Adrenal gland (tissue), 19 donors: ENCODE measurements at places on chromosomes 12 and 14. TPM values are rescaled to one million over a fixed set of nuclear protein-coding genes. Genes with fewer than 3 reads are reported as not detected.

DNA sequence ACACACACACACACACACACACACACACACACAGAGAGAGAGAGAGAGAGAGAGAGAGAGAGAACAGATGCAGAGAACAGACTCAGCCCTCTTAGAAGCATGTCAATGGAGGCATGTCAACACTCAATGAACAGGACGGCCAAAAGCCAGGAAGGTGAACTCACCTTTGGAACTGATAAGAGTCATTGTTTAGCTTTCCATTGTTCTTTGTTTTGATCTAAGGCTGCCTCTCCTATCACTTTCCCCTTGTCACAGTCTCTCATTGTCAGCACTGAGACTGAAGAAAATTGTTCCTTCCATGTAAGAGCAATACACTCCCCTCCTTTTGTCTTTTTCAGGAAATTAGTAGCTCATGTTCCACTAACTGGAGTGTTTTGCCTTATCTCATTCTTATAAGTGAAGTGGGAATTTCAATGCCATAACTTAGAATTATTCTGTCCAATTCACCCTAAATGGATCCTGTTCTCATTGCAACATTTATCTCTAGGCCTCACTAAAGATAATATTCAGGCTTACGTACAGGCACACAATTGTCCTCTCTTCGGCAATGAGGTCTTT is 218.0 kb downstream of the DUSP6 start:
- H3K27me3 ChIP-seq: no peaks in the 10 kb centered on the region
- H3K27ac ChIP-seq: no peak overlapping the region
- DNase-seq: no peak
- no peaks in the 10 kb centered on the region for H3K4me1 ChIP-seq
- no peaks in the 10 kb centered on the region for H3K36me3 ChIP-seq

Gene TTC9
- total RNA-seq: 1.1 TPM

Gene TAS2R46
- total RNA-seq: 7.8 TPM

Gene KRT85
- total RNA-seq: not detected

- DNase-seq: no peak
- H3K4me3 ChIP-seq: no peak overlapping the region
- H3K27ac ChIP-seq: no peak overlapping the region
- no peaks in the 10 kb centered on the region for H3K27me3 ChIP-seq
- H3K36me3 ChIP-seq: no peaks in the 10 kb centered on the region
Observed at GRCh38 chr14:50008562-50008961, 107.8 kb downstream of the VCPKMT start.

DNA sequence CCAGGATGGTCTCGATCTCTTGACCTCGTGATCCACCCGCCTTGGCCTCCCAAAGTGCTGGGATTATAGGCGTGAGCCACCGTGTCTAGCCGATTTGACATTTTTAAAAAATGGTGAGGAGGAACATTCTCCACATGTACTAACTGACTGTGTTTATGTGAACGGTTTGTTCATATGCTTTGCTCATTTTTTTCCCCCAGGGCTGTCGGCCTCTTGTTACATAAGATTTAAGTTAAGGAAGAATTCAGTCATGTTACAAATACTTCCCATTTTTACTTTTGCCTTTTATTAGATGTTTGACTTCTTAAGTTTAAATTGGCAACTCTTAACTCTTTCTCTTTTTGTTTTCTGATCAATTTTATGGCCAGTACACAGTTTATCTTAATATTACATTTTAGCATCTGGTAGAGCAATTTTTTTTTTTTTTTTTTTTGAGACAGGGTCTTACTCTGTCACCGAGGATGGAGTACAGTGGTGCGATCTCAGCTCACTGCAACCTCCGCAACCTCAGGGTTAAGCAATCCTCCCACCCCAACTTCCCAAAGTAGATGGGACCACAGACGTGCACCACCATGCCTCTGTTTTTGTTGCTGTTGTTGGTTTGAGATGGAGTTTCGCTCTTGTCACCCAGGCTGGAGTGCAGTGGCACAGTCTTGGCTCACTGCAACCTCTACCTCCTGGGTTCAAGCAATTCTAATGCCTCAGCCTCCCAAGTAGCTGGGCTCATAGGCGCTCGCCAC is 9.6 kb downstream of the GNS start:
- no peak for DNase-seq
- no peaks in the 10 kb centered on the region for H3K36me3 ChIP-seq
- H3K4me3 ChIP-seq: no peak overlapping the region
- no peaks in the 10 kb centered on the region for H3K27me3 ChIP-seq
- H3K27ac ChIP-seq: peak overlapping the region; percentile 19

DNA sequence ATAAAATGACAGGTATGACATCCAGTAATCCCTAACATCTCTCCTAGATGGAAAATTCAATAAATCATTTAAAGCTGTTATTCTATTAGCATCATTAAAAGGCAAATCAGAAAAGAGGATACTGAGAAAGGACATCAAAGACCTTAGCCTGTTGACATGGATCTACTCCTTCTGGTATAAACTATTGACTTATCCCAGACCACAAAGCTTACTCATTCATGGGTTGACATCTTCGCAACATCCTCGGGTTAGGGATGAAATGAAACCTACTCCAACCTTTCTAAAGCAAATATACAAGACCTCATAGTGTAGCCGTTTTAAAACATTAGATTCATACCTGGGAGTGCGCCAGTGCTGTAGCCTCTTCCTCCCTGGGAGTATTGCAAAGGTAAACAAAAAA is 191.5 kb upstream of the BTG1 start:
- DNase-seq: no peak
- H3K4me3 ChIP-seq: no peak overlapping the region
- peaks cover 8% of the 10 kb centered on the region for H3K4me1 ChIP-seq
- H3K36me3 ChIP-seq: no peaks in the 10 kb centered on the region
